ENCODE measurements at places on chromosomes 2 and 18. TPM values are rescaled to one million over a fixed set of nuclear protein-coding genes. Genes with fewer than 3 reads are reported as not detected.

The RGPD4 gene
- total RNA-seq = not detected

The CRACDL gene
- 13.3 TPM for total RNA-seq

The CD207 gene
- not detected for total RNA-seq

The DLX1 gene
- not detected for total RNA-seq

The C1GALT1C1L gene
- total RNA-seq = 0.47 TPM

The MPP4 gene
- 24.4 TPM for total RNA-seq

GRCh38 chr2:233015019-233015645 is 2.1 kb upstream of the NGEF start:
- no peak for DNase-seq

DNA sequence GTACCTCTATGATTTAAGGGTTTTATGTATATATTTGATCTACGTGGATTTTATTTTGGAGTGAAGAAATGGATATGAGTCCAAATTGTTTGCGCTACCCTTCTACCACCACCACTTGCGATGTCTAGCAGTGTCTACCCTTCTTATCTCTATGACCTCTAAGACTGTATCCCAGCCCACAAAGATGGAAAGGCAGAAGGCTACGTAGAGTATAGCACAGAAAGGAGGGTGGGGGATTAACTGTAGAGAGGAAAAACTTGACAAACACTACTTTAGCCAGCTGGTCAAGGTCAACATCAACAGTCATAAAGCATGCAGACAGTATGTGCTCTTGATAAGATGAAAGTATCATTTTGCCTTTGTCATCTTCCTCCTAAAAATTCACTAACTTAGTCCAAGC is 14.4 kb downstream of the ITSN2 start:
- DNase-seq = no peak

DNA sequence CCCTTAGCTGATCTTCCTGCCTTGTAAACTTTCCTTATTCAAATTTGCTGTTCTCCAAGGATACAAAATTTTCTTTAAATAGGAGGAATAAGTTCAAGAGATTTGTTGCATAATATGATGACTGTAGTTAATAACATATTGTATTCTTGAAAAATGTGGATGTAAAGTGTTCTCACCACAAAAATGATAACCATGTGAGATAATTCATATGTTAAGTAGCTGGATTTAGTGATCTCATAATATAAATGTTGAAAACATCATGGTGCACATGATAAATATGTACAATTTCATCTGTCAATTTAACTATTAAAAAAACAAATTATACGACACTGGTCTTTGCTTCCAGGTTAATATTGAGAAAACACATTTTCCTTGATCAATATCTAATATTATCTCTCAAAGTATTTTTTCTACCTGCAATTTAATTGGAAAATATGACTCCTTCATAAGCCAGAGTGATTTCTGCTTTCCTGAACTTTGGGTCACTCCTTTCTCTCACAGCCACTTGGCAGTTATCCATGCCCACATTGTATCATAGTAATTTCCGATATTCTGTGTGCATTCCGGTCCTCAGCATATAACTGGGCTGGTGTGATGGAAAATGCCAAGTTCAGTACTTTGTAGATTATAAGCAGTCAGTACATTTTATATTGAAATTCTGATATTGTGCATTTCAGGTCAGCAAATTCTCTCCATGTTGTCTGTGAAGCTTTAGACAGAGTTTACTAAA is 152.6 kb downstream of the GULP1 start:
- DNase-seq = peak; percentile 36

- DNase-seq = no peak
These were observed 129.7 kb downstream of the MYCN start for GRCh38 chr2:16069933-16070647.

DNA sequence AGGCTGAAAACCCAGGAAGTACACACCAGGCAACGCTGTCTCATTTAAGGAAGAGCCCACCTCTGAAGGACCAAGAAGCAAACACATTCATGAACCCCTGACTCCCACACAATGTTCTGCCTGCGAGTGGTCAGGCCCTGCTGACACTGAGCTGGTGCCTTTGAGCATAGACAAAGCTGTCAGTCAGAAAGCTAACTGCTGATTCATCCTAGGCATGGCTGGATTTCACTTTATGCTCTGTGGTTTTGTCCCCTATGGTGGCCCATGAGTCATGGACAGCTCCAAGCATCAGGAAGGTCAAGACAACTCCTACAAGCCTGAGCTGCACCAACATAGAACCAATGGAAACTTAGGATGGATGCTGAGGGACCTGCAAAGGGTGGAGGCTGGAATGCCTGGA is 78.9 kb downstream of the UXS1 start:
- no peak for DNase-seq

DNA sequence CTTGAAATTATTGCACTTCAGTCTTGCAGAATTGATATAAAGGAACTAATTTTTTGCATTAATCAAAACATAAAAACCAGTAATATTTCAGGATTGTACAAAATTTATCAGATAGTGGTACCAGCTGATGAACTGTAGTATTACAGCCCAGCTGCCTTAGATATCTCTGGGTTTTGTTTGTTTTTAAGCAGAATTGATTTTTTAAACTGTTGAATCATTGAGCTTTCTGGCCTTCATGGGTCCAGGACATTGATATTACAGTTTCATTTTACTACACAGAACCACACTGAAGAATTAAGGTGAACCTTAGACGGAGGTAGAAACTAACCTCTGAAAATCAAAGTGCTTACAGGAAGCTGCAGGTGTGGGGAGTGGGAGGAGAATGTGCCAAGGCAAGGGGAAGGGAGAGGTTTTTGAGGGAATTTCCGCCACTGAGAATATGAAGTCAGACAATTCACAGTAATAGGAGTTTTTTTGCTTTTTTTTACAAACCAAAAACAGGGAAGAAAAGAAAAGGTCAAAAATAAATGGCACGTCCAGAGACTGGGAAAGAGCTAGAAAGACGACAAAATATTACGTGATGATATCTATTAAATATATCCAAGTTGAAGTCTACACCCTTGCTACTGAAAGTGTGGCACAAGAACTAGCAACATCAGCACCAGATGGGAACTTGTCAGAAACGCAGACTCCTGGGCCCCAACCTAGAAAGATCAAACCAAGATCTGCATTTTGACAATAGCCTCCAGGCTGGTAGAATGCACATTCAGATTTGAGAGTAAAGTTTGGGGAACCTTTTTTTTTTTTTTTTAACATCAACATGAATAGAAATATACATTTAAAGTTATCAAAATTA is 40.8 kb upstream of the SPAG16 start:
- DNase-seq = no peak

DNA sequence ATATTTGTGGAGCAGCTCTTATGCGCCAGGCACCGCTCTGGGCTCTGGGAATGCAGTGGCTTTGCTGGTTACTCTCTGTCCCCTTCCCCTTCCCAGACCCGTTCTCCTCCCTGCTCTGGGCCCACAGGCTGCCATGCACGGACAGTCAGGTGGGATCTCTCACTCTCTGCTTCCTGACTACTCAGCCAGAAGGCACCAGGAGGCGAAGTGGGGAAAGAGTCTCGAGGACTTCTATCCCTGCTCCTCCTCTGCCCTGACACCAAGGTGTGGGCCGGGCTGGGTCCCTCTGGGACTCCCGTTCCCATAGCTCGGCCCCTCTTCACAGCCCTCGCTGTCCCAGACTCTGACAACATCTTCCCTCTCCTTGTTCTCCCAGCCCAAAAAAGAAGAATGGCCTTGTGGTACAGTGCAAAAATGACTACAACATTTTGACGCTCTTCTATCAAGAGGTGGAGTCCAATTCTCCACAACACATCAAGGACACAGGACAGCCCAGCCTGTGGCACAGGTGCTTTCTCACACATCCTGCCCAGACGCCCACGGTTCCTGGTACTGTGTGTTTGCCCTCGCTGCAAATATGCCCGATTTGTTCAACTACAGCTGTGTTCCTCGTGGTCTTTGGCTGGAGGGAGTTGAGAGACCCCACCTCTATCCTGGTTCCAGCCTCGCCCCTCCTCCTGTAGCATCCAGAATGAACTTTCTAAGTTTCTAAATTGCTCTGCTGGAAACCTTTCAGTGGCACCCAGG is 14.0 kb upstream of the DUSP2 start:
- DNase-seq = no peak

- no peak for DNase-seq
These were observed 6.5 kb downstream of the PRPF40A start for GRCh38 chr2:152710713-152711112.

DNA sequence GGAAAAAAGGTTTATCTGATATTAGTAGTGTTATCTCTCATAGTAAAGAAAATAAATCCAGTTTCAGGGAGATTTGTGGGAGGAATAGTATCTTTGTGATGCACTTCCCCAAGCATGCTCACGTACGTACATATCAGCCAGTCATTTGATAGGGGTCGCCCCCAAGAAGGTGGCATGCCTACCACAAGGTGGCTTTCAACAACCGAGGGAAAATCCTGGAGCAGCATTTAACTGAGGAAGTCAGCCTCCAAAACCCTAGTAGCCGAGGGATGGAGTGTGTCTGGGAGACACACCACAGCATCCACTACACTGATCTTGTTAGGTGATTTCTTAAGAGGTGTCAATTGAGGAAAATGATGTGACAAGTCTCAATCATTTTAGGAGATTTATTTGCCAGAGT is 623.9 kb downstream of the NYAP2 start:
- no peak for DNase-seq

- no peak for DNase-seq
These were observed at the start of gene CFAP53 for GRCh38 chr18:50266248-50266704. TSS of gene CFAP53 (minus strand) at chr18:50266495. CDS start at chr18:50266404, 91 bp downstream.

DNA sequence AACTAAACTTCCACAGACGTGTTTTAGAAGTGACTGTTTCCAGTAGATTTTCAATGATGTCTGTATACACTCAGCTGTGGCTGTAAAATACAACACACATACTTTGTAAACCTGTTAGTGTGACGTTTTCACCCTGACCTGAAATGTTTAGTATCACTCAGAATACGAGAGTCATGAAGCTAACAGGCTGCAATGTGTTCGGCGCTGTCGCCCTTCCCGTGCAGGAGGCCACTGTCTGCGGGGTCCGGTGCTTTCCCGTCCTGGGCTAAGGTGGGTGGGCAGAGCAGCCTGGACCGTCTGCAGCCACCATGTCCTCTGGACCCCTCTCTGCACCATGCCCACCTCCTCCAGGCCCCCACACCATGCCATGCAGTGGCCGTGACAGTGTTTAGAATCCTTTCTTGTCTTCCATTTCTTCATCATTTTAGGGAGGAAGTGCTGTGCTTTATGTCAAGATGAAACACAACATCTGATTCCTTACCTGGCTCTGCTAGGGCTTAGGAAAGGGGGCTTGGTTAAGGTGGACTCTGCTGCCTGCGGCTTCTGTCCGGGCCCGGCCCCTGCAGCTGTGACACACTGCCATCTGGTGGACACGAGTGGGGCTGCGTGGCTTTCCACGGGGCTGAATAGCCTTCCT is 53.8 kb upstream of the RBM44 start:
- DNase-seq = no peak

DNA sequence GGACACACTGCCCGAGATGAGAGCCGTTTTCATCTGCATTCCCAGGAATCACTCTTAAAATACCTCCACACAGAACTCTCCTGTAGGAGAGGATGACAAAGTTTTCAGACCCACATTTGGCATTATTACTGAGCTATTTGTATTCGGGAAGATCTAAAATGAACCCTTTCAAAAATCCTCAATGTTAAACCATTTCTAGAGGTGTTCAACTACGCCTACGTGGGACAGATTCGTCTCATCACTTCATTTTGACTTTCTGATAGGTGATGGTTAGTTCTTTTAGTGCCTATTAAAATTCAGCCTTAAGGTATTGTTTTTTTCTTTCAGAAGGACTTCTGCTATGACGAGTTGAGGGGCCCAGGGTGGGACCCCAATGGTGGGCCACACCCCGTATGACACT is 71.4 kb upstream of the MGAT4A start:
- no peak for DNase-seq

Data from glomerular endothelial cell (primary cell).